Epithelial cell of alveolus of lung (primary cell): ENCODE measurements at places on chromosomes 1 and 21. TPM values are rescaled to one million over a fixed set of nuclear protein-coding genes. Genes with fewer than 3 reads are reported as not detected.

The MCOLN3 gene
- total RNA-seq = under 0.01 TPM in 1 of 2 replicates, not detected in the other

The LGR6 gene
- total RNA-seq = not detected in 2 replicates

The ERG gene
- total RNA-seq = 0.26 and 0.32 TPM in 2 replicates

The IFNLR1 gene
- 0.78 TPM in 1 of 2 replicates, not detected in the other for total RNA-seq

The DPM3 gene
- total RNA-seq = 87.8 and 104 TPM in 2 replicates

The FCRL2 gene
- not detected in 2 replicates for total RNA-seq

The KRTAP19-1 gene
- total RNA-seq = not detected in 2 replicates

The TNFRSF9 gene
- total RNA-seq = 1.4 TPM in 1 of 2 replicates, not detected in the other

The CCDC27 gene
- not detected in 2 replicates for total RNA-seq

The HAO2 gene
- not detected in 2 replicates for total RNA-seq

The CYP4A22 gene
- not detected in 2 replicates for total RNA-seq

The CRP gene
- total RNA-seq = not detected in 2 replicates

The ZNF683 gene
- total RNA-seq = not detected in 2 replicates

The NTMT2 gene
- total RNA-seq = not detected in 2 replicates
